M059J (cell line): ENCODE measurements at places on chromosomes 4 and X.

- DNase-seq: peak; percentile 69
These were observed 89.8 kb downstream of the COMMD8 start for GRCh38 chr4:47373709-47374108.

GRCh38 chr4:187889651-187890050 is 105.9 kb upstream of the ZFP42 start:
- DNase-seq: no peak

DNA sequence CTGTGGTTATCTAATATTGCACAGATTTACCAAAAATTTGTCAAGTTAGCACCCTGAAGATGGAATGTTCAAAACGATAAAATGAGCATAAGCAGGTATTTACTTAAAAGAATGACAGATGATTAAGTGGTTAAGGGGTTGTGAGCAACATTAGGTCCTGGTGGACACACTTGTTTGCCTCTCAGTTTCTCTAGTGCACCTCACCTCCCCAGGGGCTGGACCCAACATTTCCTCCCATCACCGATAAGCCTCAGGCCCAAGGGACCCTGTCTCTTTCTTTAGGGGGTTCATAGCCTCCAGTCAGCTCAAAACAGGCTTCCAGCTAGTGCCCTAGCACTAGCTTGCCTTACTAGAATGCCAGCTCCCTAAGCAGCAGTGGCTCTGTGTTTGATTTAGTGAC is 88.0 kb downstream of the ATP11C start:
- DNase-seq: no peak

- DNase-seq: no peak
These were observed 56.6 kb downstream of the ANAPC10 start for GRCh38 chr4:145041378-145041777.

GRCh38 chrX:2707334-2707760 is 16.3 kb downstream of the CD99 start:
- peak; percentile 98 for DNase-seq

GRCh38 chrX:72176981-72177380 is 4.6 kb upstream of the PIN4 start:
- no peak for DNase-seq

- DNase-seq: no peak
These were observed 8.1 kb downstream of the EPGN start for GRCh38 chr4:74316397-74316796.

- DNase-seq: peak; percentile 70
These were observed 132.5 kb downstream of the PTTG2 start for GRCh38 chr4:38092701-38093100.

DNA sequence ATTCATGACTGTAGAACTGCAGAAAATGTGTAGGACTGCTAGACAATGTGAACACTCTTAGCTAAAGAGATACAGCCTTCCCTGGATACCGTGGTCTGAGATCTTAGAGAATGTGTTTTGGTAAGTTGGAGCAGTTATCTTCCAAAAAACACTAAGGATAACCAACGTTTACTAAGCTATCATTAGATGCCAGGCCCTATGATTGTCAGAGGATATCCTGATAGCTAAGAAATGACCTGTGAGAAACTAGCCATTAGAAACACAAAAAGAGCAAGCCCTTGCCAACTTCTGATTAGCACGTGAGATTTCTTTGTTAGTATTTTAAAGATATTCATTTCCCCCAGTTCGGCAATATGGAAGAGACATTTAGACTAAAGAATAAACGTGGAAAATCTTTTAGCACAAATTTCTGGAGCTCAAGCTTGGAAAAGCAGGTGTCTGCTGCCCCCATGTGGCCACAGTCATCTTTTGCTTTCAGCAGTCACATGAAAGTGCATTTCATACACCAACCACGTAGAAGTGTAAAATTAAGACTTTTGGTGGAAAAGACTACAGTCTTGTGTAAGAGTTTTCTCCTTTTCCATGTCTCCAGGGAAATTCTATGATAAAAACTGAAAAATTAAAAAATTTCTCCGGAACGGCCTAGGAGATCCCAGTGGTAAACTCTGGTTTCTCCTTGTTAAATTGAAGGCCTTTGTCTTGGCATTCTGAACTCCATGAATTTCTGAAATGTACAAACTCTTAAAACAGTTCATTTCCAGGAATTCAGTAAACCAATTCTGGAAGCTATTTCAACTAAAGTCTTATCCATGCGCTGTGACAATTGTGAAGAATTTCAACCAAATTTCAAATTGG is 136.4 kb downstream of the ZNF674 start:
- peak; percentile 63 for DNase-seq

- peak; percentile 14 for DNase-seq
These were observed 172.9 kb downstream of the SOWAHB start for GRCh38 chr4:76725039-76725438.

- DNase-seq: peak; percentile 94
These were observed 167.1 kb upstream of the PACRGL start for GRCh38 chr4:20532871-20533870.

DNA sequence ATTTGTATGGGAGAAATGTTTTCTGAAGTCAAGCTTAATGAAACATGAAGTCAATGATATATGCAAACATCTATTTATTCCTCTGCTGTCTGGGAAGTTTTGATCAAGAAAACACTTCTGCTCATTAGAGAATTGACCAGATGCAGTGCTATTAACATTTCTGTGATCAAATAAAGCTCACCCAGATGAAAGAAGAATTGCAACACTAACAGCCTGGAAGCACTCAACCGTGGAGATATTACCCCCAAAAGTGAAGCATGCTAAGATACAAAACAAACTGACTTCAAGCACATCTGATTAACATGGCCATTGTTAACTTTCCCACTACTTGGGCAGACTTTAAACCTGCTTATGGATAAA is 73.7 kb upstream of the GUCY1A1 start:
- DNase-seq: no peak

DNA sequence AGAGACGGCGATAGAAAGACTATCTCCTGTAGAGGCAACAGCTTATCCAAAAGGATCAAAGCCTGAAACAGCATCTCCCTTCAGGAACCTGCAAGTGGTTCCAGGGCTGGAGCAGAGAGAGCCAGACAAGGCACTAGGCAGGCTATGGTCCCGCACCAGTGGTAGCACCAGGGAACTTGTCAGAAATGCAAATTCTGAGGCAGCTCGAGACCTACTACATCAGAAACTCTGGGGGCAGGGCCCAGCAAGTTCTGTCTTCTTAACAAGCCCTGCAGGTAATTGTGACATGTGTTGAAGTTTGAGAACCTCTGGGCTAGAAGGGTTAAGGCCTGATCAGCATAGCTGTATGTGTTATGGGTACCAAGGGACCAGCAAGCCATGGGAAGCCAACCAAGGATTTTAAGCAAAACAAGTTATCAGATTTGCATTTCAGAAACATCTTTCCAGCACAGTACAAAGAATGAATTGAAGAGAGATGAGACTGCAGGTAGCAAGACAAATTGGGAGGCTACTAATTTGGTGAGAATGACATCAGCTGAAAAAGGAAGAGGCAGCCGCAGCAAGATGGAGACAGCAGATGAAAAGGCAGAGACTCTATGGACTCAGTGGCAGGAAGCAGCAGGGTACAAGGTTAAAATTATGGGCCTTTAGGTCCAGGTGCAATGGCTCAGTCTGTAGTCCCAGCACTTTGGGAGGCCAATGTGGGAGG is 139.7 kb downstream of the TSPAN5 start:
- DNase-seq: no peak
